ENCODE measurements at places on chromosomes 16 and 17.

DNA sequence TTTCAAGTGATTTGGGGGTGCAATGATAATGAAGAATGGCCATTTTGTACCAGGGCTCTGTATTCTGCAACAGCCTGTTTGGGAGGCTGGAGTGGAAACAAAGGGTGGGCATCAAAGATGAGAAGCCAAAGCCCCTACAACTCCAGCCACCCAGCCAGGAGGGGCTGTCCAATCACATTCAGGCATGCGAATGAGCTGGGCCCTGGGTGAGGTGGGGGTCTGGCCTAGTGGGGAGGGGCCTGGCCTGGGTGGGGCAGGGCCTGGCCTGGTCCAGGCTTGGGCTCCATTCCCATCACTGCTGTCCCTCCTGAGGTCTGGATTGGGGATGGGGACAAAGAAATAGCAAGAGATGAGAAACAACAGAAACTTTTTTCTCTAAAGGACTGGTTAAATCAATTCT lies 6.4 kb downstream of the AOC3 start:
- DNase-seq, result no peak

GRCh38 chr16:88812513-88813268 lies 963 bp upstream of the APRT start:
- DNase-seq, result no peak

GRCh38 chr17:70820276-70820675 lies 650.9 kb downstream of the KCNJ2 start:
- DNase-seq, result no peak

GRCh38 chr16:535446-536405 lies 8.2 kb downstream of the CAPN15 start:
- no peak for DNase-seq

- no peak for DNase-seq
Observed at GRCh38 chr16:91484-91883, 13.5 kb downstream of the MPG start.

GRCh38 chr16:75590920-75591843 lies 25.0 kb downstream of the GABARAPL2 start:
- no peak for DNase-seq

GRCh38 chr17:78979780-78980623 lies at the start of gene LGALS3BP:
TSS of gene LGALS3BP (minus strand) at chr17:78979923. CDS start at chr17:78977191, 2,732 bp downstream.
- DNase-seq, result no peak

DNA sequence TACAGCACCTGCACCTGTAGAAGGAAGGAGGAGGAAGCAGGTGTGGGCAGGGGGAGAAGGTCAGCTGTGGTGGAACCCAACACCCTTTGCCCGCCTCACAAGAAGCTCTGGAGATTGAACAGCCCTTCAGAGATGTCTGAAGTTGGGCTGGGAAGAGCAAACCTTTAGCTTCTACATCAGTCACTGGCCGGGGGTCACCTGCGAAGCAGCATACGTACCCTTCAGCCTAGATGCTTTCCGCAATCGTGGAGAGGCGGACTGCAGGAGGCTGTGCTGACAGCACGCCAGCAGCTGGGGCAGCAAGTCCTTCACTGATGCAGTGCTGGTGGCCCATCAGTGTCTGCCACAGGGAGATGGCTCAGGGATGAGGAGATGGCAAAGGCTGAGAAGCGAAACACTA lies 5.2 kb upstream of the HS3ST3B1 start:
- no peak for DNase-seq

GRCh38 chr17:82439829-82440365 lies 10.7 kb downstream of the CYBC1 start:
- DNase-seq, result no peak

DNA sequence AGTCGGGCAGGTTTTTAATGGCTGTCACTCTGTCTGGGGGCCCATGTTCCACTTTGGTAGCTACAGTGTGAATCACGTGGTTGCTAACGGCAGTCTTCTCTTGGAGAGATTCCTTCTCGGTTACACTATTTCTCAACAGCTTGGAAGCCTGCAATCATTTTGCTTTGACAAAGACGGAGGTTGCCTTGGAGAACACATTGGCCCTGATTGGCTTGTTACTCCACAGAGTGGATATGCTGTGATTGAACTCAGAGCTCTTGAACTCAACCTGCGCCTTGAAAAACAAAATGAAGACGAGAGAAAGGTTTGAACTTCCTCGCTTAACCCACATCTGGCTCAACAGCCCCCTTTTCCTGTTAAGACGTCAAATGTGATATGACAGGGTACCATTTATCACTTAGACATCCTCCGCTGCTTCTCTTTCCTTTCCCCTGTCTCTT lies 218.9 kb downstream of the MAF start:
- DNase-seq, result no peak

- DNase-seq, result no peak
Observed at GRCh38 chr16:14106457-14106856, 35.3 kb downstream of the MRTFB start.

- no peak for DNase-seq
Observed at GRCh38 chr17:51740531-51740930, 418.0 kb downstream of the CA10 start.

DNA sequence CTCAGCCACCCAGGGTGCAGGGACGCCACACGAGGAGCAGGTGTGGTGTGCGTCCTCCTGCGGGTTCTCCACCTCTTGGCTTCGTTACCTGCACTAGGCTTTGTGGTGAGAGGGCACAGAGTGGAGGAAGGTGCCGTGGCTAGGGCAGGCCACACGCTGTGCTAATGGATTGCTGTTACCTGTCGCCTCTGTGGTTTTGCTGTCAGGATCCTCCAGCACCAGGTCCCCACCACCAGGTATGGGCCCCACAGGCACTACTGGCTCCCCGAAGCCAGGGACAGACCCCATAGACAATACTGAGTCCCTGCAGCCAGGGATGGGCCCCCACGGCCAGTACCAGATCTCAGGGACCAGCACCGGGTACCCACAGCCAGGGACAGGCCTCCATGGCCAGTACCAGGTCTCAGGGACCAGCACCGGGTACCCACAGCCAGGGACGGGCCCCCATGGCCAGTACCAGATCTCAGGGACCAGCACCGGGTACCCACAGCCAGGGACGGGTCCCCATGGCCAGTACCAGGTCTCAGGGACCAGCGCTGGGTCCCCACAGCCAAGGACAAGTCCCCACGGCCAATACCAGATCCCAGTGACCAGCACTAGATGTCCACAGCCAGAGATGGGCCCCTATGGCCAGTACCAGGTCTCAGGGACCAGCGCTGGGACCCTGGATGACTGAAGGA lies 315.6 kb downstream of the SEC14L1 start:
- DNase-seq, result no peak

DNA sequence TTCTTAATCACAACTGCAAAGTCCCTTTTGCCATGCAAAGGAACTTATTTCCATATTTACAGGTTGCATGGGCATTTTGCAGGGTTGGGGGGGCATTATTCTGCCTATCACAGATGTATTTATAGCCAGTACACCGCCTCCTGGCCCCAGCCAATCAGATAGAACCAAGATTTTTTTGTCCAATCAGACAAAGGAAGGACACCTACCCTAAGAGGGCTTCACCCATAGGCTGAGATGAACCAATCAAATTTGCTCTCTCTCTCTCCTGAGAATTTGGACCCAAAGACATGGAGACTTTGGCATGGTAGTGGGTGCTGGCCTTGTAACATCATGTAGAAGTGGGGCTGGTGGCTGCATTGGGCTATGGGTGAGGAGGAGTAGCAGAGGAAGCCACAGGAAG lies 3.9 kb upstream of the KCNG4 start:
- no peak for DNase-seq

- DNase-seq, result peak; percentile 60
Observed at GRCh38 chr17:31492880-31493655, 101.6 kb downstream of the RAB11FIP4 start.

DNA sequence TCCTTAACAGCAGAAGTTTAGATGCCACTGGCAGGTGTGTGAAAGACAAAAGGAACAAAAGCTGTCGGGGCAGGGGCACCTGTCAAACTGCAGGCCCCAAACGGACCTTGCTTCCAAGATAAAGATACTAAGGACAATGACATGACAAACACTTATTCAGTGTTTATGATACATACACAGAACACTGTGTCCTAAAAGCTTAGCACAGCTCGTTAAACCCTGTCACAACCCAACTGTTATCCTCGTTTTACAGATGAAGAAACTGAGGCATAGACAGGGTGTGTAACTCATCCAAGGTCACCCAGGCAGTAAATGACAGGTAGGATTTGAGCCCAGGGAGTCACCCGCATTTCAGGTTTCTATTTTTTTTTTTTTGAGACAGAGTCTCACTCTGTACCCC lies 9.6 kb downstream of the SDK2 start:
- no peak for DNase-seq

DNA sequence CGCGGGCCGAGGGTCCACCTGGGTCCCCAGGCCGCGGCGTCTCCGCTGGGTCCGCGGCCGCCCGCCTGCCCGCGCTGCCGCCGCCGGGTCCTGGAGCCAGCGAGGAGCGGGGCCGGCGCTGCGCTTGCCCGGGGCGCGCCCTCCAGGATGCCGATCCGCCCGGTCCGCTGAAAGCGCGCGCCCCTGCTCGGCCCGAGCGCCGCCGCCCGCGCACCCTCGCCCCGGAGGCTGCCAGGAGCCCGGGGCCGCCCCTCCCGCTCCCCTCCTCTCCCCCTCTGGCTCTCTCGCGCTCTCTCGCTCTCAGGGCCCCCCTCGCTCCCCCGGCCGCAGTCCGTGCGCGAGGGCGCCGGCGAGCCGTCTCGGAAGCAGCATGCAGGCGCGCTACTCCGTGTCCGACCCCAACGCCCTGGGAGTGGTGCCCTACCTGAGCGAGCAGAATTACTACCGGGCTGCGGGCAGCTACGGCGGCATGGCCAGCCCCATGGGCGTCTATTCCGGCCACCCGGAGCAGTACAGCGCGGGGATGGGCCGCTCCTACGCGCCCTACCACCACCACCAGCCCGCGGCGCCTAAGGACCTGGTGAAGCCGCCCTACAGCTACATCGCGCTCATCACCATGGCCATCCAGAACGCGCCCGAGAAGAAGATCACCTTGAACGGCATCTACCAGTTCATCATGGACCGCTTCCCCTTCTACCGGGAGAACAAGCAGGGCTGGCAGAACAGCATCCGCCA lies 504 bp downstream of the FOXC2 start:
- DNase-seq, result no peak

- DNase-seq, result no peak
Observed at GRCh38 chr17:9238340-9239245, 217.3 kb downstream of the NTN1 start.

DNA sequence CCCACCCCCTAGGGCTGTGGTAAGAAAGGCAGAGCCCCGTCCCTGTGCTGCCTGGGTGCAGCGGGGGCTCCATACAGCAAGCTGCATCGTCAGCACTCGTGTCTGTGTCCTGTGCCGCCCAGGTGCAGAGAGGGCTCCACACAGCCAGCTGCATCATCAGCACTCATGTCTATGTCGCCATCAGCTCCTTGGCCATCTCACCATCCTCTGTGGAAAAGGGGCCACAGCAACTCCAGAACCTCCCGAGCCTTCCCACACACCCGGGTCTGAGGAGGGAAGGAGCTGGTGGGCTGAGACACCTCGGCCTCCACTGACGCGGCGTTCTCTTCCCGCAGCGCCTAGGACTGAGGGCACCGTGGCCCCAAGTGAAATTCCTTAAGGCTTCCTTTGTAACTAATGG lies 72.9 kb upstream of the CHMP6 start:
- DNase-seq, result no peak

- no peak for DNase-seq
Observed at GRCh38 chr17:81049973-81050551, 15.1 kb downstream of the BAIAP2 start.

- DNase-seq, result no peak
Observed at GRCh38 chr17:35170968-35171771, 23.0 kb downstream of the SLC35G3 start.

DNA sequence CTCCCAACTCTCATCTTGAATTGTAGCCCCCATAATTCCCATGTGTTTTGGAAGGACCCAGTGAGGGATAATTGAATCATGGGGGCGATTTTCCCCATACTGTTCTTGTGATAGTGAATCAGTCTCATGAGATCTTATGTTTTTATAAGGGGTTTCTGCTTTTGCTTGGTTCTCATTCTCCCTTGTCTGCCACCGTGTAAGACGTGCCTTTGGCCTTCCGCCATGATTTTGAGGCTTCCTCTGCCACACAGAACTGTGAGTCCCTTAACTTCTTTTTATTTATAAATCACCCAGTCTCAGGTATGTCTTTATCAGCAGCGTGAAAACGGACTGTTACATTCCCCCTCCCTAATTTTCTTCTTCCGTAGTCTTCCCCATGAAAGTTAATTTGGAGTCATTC lies 124.0 kb downstream of the ABCA8 start:
- DNase-seq, result no peak

DNA sequence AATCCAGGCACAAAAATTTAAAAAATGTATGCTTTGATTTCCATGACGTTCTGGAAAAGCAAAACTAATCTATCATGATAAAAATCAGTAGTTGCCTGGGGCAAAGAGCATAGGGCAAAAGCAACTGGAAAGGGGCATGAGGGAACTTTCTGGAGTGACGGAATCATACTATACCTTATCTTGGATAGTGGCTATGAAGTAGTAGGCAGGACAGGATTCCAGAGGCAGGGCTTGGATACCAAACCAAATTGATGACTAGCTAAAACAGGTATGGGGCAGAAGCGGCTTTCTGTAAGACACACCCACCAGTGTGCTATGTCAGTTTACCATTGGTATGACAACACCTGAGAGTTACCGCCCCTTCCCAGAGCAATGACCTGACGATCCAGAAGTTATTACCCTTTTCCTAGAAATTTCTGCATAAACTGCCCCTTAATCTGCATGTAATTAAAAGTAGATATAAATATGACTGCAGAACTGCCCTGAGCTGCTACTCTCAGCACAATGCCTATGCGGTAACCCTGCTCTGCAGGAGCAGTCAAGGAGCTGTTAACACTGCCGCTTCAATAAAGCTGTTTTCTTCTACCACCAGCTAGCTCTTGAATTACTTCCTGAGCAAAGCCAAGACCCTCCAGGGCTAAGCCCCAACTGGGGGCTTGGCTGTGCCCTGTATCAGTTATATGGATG lies 56.7 kb downstream of the CFDP1 start:
- DNase-seq, result no peak

DNA sequence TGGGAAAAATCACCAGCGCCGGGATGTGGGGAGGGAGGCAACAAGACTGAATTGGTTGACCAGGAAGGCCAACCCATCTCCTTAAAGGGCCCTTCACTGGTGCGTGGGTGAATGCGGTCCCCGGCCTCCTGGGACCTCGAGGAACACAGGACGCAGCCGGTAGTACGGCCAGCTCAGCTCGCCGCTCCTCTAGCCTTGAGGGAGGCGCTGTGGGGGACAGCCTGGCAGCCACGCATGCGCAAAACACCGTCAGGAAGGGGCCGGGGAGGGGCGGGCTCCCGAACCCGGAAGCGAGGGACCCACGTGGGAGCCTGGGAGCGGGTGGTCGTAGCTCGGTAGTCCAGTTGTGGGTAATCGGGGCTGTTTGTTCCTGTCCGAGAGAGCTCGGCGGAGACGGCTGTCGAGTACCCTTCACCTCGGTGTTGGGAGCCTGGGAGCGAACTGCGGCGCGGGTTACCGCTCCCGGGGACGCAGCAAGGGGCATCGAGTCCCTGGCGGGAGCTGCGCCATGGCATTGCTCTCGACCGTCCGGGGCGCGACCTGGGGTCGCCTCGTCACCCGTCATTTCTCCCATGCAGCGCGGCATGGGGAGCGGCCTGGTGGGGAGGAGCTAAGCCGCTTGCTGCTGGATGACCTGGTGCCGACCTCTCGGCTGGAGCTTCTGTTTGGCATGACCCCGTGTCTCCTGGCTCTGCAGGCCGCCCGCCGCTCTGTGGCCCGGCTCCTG lies at the start of gene MRM1:
Gene MRM1, plus strand, starts transcription at position 281 of the 727 bp plus-strand sequence. Its CDS starts 228 bp downstream, at position 509.
- peak; percentile 87 for DNase-seq

GRCh38 chr17:64698725-64699124 lies 36.6 kb upstream of the SMURF2 start:
- no peak for DNase-seq

All from stimulated activated CD8-positive, alpha-beta memory T cell treated with anti-CD3 and anti-CD28 coated beads, Interleukin-7, amount 100 ng/mL, for 24 hours (primary cell).